Femur (tissue), 1 donor: ENCODE measurements at places on chromosomes 16 and 17.

DNA sequence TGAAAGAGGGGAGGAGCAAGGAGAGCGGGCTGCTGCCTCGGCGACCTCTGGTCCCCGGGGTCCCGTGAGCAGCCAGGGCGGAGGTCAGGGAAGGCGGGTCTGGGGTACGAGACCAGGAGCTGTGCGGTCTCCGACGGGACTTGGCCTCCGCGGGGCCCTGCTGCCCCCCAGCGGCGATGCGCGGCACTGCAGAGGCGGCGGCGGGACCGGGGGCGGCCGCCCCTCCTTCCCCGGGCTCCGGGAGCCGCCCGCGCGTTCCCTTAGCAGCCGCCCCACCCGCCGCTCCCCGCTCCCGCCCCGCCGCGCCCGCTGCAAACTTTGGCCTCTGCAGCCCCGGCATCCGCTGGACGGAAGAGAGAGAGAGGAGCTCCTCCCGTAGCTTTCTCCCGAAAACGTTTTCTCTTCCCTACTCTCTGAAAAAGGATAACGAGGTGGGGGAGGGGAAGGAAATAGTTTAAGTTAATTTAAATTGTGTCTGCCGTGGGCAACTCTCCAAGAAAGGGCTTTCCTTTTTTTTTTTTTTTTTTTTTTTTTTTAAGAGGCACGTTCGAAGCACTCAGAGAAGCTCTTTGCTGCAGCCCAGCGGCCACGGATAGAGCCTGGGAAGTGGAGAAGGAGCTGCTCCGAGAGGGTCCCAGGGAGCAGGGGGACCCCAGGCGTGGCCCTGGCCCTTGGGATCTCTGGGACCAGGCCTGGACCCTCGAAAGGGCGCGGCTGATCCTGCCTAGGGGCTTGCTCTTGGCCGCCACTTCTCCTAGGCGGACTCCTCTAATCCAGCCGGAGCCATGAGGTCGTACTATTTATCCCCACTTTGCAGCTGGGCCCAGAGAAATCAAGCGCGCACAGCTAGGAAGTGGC lies 43.2 kb downstream of the C16orf82 start:
- DNase-seq = peak; percentile 89

- DNase-seq = no peak
Measured at GRCh38 chr17:80195671-80196529, 24.2 kb downstream of the SGSH start.

DNA sequence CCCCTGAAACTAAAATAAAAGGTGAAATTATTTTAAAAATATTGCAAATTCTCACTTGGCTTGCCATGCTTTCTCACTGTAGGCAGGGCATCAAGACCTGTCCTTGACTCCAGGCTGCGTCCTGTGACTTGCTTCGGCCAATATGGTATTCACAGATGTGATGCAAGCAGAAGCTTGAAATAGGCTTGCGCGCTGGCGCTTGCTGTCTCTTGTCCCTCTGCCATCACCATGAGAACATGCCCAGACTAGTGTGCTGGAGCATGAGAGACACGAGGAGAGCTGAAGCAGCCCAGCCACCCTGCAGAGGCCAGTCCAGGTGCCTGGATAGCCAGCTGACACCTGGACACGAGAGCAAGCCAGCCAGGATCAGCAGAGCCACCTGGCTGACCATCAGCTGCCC lies 21.8 kb upstream of the ZKSCAN2 start:
- no peak for DNase-seq

- DNase-seq = no peak
Measured at GRCh38 chr16:50197582-50197981, 44.5 kb downstream of the TENT4B start.

GRCh38 chr17:71024172-71024571 lies 854.8 kb downstream of the KCNJ2 start:
- no peak for DNase-seq

GRCh38 chr16:63244631-63245030 lies 1208.4 kb upstream of the CDH8 start:
- no peak for DNase-seq

GRCh38 chr16:28027055-28027454 lies 36.5 kb downstream of the GSG1L start:
- no peak for DNase-seq

DNA sequence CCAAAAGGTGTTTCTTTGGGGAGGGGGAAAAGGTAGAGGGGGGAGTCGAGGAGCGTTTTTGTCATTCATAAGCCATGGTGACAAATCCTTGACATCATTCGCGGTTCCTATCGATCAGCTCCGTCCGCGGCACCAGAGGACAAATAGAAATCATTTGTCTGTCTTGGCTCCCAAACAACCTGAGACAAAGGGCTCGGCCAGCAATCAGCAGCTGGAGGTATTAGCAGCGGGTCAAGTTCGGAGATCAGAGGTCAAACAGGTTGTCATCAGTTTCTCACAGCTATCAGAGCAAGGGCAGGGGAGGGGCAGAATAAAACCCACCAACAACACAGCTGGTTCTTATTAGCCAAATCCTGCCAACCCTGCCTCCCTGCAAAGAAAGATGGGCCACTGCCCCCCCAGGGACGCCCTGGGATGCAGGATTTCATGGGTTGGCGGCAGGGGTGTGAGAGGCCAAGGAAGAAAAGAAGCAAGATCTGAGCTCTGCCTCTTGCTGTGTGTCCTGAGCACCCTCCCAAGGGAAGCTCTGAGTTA lies 145.3 kb upstream of the LHX1 start:
- no peak for DNase-seq

- DNase-seq = no peak
Measured at GRCh38 chr17:67129283-67129682, 84.9 kb downstream of the CACNG1 start.

DNA sequence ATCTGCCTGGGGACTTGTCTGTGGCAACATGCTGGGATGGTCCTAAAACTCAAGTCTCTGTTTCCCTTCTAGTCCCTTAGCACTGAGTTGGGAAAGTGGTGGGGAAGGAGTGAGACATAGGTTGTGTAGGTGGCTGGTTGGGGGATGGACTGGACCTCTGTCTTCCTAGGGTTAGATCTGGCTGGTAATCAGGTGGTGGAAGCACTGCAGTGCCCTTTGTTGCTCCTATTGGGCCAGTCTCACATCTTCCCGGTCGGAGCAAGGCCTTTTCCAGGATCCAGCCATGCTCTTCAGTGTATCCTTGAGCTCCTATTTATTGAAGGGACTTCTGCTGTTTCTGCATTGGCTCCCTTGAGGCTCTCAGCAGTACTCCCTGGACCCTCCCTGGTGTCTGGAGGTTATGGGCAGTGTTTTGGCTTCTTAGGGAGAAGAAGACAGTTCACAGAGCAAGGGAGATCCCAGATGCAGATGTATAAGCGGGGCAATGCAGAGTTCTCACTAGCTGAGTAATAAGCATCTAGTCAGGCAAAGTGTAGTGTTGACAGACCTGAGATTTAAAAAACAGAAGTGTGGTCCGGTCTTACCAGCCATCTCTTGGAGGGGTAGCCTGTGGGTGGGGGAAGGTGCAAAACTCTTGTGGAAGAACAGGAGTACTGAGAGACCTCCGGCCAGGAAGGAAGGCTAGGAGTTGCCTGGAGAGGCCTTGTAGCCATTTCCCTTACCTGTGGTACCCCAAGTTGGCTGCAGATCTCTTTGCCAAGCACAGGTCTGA lies 1.3 kb upstream of the NUTF2 start:
- DNase-seq = no peak

DNA sequence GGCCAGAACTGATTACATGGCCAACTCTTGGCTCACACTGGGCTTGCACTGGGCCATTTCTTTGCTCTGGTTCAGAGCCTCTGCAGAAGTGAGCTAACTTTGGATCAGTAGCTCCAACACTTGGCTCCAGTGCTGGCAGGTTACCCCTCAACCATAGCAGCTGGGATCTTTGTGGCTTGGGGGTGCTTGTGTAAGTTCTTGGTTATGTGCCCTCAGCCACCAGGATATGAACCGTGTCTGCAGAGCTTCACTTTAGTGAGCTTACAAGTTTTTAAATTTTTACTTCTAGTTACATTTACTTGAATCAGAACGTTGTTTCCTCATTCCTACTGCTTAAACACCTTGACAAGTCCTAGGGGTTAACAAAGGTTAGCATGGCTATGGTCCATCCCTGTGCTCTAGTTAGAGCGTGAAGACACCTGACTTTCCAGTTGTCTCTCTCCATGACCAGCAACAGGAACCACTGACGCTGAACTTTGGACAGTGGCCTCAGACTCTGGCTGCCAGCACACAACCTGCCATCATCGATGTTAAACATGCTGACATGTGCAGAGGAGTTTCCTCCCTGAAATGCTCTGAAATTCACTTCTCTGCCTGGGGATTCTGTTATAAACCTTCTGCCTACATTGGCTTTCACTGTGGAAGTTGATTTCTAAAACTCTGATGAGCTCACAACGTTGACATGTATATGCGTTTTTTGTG lies 4.1 kb downstream of the PDF start:
- no peak for DNase-seq

GRCh38 chr17:31724026-31724425 lies 135.0 kb downstream of the COPRS start:
- no peak for DNase-seq

- no peak for DNase-seq
Measured at GRCh38 chr16:66299349-66299748, 67.1 kb upstream of the CDH5 start.
